ENCODE measurements at places on chromosomes 1 and 21.

DNA sequence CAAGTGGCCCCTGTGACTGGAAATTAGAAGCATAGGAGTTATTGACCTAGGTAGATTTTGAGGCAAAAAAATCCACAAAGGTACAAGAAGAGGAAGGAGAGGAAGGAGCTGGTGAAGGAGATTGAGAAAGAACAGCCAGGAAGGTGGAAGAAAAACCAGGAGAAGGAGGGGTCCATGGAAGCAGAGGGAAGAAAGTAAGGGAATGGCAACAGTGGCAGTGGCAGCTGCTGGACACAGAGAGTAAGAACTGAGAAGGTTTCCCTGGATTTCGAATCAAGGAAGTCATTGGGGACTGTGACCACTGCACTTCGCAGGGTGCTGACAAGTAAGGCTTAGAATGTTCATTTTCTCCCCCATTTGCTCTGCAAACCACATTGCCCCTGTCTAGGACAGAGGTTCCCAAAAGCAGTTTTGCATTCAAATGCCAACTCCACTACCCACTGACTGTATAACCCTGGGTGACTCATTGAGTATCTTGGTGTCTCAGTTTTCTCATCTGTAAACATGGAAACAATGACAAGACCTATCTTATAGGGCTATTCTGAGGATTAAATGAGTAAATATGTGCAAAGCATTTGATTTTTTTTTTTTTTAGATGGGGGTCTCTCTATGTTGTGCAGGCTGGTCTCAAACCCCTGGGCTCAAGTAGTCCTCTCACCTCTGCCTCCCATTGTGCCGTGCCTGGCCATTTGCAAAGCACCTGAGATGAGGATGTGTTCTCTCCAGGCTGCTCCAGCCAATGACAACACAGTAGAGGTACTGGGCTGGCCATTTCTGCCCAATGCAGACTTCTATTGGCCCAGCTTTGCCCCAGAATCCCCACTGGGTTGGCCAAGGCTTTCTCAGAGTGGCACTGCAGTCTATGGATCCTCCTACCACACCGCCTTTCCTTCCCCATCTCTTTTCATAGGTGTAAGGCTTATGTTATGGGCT, 9.3 kb upstream of the CAPN2 start:
- DNase-seq, result no peak

DNA sequence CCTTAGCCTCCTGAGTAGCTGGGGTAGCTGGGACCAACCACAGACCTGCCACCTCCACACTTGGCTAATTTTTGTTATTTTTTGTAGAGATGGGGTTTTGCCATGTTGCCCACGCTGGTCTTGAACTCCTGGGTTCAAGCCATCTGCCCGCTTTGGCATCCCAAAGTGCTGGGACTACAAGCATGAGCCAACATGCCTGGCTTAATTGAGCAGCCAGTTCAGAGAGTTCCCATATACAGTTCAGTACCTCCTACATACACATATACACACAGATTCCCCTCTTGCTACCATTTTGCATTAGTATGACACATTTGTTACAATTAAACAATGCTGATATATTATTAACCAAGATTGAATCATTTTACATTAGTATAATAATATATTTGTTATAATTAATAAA, 2.9 kb downstream of the RNPEP start:
- no peak for DNase-seq

GRCh38 chr1:81157686-81158085, 643.0 kb upstream of the ADGRL2 start:
- DNase-seq, result no peak

GRCh38 chr1:183235503-183235902, 49.4 kb downstream of the LAMC2 start:
- DNase-seq, result no peak

DNA sequence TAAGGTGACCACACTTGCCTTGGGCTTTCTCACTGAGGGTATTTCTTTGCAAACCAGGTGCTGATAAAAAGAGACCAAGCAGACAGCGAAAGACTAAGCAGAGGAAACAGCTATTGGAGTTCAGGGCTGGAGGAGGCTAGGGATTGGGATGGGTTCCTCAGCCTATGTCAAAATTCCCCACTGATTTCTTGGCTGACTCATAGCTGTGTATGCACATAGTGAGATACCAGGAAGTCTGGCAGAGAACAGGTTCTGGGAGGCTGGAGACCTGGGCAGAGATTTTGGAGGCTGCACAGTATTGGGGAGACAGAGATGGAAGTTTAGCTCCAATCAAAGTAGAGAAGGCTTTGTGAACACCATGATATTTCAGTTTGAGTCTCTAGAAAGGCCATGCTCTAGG, 25.3 kb downstream of the YARS1 start:
- DNase-seq, result no peak

DNA sequence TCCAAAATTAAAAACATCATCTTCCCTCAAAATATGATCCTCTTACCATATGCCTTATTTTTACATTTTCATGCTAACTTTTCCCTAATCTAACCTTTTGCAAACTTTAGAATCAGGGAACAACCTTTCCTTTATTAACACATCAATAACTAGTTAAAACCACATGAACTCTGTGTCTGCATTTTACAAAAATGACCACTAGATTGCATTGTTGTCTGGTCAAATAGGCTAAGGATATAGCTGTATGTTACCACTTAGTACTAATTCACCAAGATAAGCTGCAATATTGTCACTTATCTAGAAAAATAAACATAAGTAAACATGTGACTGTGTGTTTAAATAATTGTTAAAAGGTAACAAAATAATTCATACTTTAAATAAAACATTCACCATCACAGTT, 82.3 kb downstream of the DENND1B start:
- no peak for DNase-seq

DNA sequence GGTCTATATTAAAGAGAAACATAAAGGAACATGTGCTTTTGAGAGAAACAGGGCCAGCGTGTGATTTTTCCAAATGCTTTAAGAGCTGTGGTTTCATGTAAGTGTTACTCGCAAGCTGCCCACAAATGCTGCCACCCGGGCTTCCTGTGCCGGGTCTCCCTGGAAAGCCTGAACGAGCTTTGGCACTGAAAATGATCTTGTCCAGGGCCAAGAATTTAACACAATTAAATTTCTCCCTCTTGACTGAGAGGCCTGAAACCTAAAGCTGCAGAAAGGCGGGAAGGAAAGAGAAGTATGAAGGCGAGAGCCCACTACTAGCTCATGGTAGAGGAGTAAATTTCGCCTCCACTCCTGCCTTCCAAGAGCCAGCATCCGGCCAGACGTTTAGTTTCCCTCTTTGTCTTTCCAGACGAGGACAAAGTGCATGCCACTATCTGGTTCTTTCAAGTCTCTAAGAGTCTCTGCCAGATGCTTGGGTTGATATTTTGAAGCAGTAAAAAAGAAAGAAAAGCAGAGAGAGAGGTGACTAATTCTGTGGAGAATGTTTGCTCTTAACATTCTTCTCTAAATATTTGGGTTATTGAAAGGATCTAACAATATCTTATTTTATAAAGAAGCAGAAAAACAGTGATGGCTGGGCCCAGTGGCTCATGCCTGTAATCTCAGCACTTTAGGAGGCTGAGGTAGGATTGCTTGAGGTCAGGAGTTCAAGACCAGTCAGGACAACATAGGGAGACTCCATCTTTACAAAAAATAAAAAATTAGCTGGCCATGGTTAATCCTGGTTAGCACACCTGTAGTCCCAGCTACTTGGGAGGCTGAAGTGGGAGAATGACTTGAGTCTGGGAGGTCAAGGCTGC, 100.0 kb upstream of the HNRNPU start:
- peak; percentile 38 for DNase-seq

- DNase-seq, result no peak
Measured at GRCh38 chr1:34590211-34590623, 164.6 kb upstream of the GJB5 start.

DNA sequence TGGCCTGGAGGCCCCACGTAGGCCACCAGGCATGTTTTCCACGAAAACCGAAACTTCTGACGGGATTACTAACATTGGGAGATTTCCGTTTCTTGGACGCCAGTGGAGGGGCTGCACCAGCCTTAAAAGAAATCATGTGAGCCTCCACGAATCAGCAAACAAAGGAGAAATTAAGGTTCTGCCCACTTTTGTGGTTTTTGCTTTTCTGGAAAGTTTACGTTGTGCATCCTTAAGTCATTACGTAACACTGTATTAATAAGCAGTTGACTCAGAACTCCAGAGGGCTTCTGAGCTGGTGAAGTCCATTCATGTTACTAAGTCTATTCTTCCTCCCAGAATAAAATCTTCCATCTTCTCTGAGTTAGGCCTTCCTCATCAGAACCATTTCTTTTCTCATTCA, 168.5 kb downstream of the PSMG1 start:
- DNase-seq, result peak; percentile 89

GRCh38 chr1:16398371-16398953, 31.4 kb downstream of the SZRD1 start:
- no peak for DNase-seq

GRCh38 chr1:165403835-165404482, 41.0 kb downstream of the RXRG start:
- DNase-seq, result no peak

DNA sequence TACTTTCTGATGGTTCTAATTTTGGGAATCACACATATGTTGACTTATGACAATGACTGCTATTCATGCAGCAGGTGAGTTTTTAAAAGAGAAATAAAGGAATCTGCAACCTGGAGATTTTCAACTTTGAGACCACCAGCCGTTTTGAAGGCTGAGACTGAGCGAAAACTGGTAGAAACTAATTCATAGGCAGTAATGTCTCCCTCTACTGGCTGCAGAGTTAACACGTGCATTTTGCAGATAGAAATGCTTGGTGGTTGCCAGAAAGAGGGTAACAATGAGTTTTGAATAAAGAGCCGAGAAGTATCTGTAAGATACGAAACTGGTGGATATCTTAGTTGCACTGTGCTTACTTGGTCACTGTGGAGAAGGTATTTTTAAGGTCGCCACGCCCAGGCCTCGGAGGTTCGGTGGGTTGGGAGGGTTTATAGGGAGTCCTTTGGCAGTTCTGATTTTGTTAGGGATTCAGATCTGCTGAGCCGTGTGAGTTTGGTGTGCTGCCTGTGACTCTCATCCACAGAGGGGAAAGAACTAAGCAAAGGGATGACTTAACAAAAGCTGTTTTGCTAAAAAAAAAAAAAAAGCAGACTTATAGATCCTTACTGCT, 83.0 kb downstream of the RYR2 start:
- DNase-seq, result no peak

- DNase-seq, result peak; percentile 40
Measured at GRCh38 chr1:31127266-31127665, 61.7 kb upstream of the PUM1 start.

- no peak for DNase-seq
Measured at GRCh38 chr1:213017447-213018273, 2.0 kb upstream of the ANGEL2 start.

GRCh38 chr21:32172106-32172505, 106.7 kb downstream of the MIS18A start:
- DNase-seq, result no peak

DNA sequence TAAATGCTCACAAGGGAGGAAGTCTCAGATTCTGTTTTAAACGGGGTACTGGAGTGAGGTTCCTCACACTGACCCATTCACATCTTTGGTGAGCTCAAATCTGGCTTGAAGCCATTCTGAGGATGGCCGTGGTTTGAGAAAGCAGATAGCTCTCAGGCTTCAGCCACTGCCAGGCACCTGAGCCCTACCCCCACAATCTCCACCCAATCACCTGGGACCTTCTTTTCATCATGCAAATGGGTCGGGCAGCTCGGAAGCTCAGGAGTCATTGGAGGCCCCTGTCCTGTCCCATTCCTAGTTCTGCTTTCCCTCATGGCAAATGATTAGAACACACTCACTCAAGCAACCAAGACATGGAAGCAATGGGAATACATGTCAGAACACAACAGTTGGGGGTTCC, 141.4 kb upstream of the ETS2 start:
- no peak for DNase-seq

DNA sequence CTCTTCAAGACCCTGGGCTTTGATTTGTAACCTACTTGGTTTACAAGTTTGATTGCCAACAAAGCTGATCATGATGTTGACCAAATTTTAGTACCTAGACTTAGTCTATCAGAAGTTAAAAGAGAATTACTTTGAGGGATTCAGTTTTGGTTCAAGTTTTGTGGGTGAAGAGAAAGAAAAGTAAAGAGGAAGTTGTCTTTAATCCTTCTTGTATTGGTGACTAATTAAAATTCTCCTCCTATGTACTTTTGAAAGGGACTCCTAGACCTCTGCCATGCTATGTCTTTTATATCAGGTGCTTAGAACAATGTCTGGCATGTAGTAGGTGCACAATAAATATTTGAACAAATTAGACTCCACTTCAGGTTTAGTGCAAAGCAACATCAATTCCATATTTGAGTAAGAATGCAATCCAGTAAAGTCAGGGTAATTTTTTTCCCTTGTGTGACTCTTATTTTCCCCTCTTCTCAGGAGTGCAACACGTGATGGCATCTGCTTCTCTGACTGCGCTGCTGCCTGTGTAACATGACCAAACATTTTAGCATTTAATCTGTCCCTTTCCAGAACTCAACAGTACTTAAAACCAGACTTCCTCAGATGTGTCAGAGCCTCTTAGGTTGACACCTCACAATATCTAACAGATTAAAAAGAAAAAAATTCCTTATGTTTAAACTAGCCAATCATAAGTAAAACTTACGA, 41.1 kb upstream of the KCNQ4 start:
- DNase-seq, result no peak

DNA sequence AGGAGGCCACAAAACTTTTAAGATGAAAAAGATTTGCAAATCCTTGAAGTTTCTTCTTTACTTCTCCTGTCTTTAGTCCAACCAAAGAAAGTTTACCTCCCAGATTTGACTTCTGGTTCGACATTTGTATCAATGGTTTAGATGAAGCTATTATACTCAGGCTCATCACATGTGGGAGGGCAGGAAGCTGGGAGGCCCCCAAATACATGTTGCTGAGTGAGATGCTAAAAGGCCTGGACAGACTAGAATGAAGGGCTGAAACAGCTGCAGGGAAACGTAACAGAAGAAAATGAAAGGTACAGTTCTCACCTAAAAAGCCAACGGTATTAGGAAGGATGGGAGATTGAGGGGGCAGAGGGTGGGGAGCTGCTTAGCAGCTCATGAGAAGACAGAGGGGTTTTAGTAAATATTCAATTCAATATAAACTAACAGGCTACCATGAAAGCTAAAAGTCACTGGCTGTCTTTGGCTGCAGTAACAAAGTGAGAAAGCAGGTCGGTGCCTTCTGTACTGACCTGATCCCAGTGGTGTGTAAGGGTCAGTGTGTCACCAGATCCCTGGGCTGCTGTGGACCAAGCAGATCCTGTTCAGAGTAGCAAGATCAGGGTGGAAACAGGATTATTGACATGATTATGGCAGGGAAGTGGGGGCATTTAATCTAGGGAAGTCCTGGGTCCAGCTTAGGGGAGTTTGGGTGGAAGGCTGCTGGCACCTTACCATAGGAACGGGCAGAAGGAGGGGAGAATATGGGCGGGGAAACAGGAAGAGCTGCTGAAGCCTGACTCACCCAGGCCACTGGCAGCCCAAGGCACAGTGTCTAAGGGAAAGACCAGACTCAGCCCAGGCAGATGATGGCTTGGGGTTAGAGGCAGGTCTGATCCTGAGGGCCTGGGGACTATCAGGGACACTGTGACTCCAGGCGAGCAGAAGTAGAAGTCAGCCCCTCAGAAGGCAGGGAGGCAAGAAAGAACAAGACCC, 60.4 kb downstream of the KCNN3 start:
- no peak for DNase-seq

GRCh38 chr1:225654277-225654597, 1.3 kb upstream of the ENAH start:
- DNase-seq, result no peak

Data from AG04449 (cell line).